ENCODE measurements at places on chromosomes 5 and 9.

GRCh38 chr5:40960037-40960436, 50.7 kb downstream of the C7 start:
- DNase-seq: no peak

DNA sequence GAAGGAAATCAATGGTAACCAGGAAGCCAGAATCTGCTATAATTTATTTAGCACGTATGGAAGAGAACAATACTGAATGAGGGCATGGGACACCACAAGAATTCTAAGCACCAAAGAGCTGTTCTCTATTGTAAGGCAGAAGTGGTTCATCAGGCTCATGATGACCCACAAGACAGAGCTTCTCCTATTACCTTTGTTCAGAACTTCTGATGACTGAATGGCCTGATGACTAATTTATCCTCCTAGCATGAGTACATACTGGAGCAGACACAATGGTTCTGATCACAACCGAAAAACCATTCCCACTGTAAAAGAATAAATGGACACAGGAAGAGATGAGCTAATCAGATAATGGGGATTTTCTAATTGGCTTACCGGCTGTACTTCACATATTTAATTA, 329.8 kb upstream of the PDE4D start:
- no peak for DNase-seq

- no peak for DNase-seq
Observed at GRCh38 chr5:62702126-62702525, 123.5 kb downstream of the LRRC70 start.

DNA sequence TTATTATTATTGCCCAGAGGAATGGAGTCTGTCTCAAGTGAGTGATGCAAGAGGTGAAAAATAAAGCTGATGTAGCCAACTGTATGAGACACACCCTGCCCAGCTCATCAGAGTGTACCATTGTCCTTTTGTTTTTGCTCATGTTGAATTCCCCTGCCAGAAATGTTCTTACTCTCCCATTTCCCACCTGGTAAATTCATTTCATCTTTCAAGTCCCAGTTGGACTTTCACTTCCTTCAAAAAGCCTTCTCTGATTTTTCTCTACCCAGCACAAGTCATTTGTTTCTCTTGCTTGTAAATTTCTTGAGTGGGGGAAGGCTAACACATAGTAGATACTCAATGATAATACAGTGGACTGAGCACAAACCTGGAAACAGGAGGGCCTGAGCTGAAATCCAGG, 394.5 kb upstream of the ZNF462 start:
- DNase-seq: no peak

GRCh38 chr5:179228341-179229121, 116.7 kb downstream of the ADAMTS2 start:
- DNase-seq: no peak

GRCh38 chr5:43040287-43041098, at the start of gene ANXA2R:
Gene ANXA2R, minus strand, starts transcription at chr5:43040319. Its CDS starts 273 bp downstream, at chr5:43040046.
- DNase-seq: peak; percentile 97

- DNase-seq: no peak
Observed at GRCh38 chr5:43802119-43802518, 199.1 kb downstream of the NNT start.

GRCh38 chr9:127518091-127518856, 67.0 kb downstream of the LRSAM1 start:
- no peak for DNase-seq

- DNase-seq: no peak
Observed at GRCh38 chr9:29332789-29333188, 1759.5 kb upstream of the C9orf72 start.

GRCh38 chr9:86573886-86574285, 219.7 kb upstream of the TUT7 start:
- no peak for DNase-seq

GRCh38 chr5:167639766-167640165, 651.7 kb upstream of the WWC1 start:
- DNase-seq: no peak

- no peak for DNase-seq
Observed at GRCh38 chr5:20032896-20033295, 44.9 kb upstream of the CDH18 start.

DNA sequence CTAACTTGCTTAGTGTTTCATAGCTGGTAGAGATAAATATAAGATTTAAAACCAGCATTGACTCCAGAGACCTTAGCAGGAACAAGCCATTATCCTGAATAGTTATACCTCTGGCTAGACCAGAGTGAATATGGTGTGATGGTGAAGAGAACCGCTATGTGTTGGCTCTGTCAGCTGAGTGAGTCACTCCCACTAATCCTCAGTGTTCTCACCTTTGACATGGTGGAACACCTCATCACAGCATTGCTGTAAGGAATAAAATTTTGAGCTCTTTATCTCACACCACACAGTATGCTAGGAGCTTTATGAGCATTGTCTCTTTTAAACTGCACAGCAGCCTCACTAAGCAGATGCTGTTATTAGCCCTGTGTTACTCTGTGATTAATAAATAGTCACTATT, 90.7 kb upstream of the DHFR start:
- DNase-seq: no peak

- DNase-seq: no peak
Observed at GRCh38 chr5:146188358-146188757, 5.9 kb upstream of the LARS1 start.

DNA sequence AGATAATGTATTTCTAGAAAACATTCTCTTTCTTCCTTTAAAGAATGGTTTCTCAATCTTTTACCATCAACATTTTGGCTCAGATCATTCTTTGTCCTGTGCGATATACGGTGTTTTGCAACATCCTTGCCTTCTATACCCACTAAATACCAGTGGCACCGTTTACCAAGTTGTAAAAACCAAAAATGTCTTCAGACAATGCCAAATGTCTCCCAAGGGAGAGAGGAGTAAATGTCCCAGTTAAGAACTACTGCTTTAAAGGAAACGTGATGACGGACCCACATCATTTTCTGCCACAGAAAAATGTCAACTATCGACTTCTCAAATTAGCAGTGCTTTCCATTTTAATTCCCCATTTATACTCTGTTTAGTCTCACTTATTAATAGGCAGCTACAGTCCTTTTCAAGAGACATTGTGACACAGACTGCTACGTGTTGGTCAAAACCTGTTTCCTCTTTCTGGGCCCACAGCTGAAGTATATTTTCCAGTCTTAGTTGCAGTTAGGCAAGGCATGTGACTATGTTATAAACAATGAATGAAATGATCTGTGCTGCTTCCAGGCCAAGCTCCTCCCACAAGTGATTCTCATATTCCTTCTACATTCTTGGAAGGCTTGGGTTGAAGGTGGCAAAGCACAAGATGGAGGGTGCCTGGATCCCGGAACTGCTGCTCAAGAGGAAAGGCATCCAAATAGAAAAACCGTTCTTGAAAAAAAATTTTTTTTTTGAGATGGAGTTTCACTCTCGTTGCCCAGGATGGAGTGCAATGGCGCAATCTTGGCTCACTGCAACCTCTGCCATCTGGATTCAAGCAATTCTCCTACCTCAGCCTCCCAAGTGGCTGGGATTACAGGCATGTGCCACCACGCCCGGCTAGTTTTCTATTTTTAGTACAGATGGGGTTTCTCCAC, 8.8 kb downstream of the PRXL2C start:
- DNase-seq: no peak

DNA sequence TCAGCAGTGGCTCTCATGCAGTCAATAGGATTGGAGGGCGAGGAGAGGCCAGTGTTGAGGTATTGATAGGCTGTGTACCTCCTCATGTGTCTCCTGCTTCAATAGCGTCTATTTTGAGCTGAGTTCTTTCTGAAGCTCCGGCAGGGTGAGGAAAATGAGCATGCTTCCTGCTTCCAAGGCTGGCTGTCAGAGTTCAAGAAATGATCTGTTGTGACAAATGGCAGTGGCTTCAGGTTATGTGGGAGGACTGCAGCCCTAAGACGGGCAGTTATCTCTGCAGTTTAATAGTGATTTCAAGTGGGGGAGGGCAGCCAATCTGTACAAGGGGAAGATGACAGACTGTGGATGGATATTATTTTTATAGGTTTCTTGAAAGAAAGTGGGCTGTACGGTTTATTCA, 54.0 kb upstream of the CXCL14 start:
- no peak for DNase-seq

- DNase-seq: no peak
Observed at GRCh38 chr5:100647461-100648230, 112.5 kb downstream of the FAM174A start.

GRCh38 chr5:137146402-137146890, 352.7 kb downstream of the SPOCK1 start:
- no peak for DNase-seq

DNA sequence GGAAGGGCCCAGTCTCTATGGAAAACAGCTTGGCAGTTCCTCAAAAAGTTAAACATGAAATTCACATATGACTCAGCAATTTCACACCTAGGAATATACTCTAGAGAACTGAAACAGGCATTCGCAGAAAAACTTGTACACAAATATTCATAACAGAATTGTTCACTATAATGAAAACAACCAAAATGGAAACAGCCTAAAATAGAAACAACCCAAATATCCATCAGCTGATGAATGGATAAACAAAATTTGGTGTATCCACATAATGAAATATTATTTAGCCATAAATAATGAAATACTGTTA, 4.8 kb upstream of the GPR150 start:
- DNase-seq: peak; percentile 41

GRCh38 chr5:137199966-137200365, 299.2 kb downstream of the SPOCK1 start:
- no peak for DNase-seq

DNA sequence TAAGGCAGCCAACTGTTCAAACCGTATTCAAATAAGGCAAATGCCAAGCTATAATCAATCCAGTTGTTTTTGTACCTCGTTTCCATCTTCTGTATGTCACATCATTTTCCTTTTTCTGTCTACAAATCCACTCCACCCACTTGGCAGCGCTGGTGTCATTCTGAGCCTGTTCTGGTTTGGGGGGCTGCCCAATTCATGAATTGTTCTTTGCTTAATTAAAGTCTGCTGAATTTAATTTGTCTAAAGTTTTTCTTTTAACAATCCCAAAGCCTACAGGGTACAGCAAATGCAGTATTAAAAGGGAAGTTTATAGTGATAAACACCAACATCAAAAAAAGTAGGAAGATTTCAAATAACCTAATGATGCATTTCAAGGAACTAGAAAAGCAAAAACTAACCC, 93.3 kb downstream of the GTF3C4 start:
- no peak for DNase-seq

DNA sequence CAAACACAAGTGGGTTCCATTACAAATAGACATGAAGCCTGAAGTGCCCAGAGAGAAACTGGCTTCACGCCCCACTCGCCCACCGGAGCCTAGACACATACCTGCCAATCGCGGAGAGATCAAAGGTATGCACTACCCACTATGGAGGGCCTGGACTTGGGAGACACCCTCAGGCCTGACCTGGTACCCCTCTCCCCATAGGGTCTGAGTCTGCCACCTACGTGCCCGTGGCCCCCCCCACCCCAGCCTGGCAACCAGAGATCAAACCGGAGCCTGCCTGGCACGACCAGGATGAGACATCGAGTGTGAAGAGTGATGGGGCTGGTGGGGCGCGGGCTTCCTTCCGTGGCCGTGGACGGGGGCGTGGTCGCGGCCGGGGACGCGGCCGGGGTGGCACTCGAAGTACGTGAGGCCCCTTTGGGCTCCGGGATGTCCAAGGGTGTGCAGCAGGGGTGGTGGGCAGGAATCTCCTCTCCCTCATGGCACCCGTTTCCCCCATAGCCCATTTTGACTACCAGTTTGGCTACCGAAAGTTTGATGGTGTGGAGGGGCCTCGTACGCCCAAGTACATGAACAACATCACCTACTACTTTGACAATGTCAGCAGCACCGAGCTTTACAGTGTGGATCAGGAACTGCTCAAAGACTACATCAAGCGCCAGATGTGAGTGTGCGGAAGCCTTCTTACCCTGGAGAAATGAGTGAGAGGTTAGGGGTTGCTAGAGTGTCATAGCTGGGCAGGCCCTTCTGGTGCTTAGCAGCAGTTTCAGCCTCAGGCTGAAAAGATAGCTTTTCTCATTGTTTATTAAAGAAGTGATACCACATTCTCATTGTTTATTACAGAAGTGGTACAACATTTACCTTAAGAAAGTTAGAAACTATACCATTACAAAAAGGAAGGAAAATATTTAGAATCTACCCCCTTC, 38.7 kb downstream of the LARP1 start:
- no peak for DNase-seq

- DNase-seq: no peak
Observed at GRCh38 chr9:16645970-16646369, 224.5 kb downstream of the BNC2 start.

DNA sequence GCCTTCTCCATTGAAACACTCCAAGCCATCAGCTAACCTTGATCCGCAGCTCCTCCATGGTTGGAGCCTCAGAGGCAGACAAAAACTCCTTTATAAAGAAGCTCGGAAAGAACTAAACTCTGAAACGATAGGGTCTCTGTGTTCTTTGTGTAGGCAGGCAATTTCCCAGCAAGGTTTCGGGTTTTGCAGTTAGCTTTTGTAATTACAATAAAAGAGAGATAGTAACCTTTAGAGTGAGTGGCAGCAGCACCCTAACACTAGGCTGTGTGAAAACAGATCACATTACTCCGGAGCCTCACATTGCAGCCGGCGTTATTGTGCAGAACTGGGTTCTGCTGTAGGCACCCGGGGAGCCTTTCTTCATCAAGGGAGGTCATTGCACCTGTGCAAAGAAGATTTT, 115.8 kb upstream of the MAP3K1 start:
- no peak for DNase-seq

DNA sequence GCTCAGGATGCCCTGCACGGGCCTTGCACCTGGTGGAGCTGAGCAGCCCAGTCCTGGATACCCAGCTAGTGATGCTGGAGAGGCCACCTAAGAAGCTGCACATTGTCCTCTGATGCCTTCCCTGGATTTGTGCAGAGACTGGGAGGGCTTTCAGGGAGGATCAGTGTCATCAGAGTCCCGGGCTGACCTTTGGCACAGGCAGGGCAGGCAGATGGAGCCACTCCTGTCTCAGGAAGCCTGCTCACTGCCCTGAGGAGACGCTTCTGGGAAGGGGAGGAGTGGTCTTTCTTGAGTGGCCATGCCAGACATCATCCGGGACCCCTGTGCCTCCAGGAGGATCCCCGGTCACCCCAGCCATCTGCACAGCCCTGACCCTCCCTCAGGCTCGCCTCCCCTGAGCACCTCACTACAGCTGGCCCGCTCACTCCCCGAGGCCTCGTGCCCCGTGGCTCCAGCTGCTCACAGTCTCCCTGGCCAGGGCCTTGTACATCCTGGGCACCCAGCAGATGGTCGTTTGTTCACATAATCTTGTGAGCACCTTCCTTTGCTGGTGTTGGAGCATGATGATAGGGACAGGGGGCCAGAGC, 47.2 kb upstream of the FCN2 start:
- DNase-seq: no peak

- DNase-seq: no peak
Observed at GRCh38 chr9:91778031-91778430, 172.0 kb downstream of the ROR2 start.

- DNase-seq: no peak
Observed at GRCh38 chr5:167348251-167348926, 943.1 kb upstream of the WWC1 start.

- no peak for DNase-seq
Observed at GRCh38 chr9:138037140-138037539, 159.6 kb downstream of the CACNA1B start.

DNA sequence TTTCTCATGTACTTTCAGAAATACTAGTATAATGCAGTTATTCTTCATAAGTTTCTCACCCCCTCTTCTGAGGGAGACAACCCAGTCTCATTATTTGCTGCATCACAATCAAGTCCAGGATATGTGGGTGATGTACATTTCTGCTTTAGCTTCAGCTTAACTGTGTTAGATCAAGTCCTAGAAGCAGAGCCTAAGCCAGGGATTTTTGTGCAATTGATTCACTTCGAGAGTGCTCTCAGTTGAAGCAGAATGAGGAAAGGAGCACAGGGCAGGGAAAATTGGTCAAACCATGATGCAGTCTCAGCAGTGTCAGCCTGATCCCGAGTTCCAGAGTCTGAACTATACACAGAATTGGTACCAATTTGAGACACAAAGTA, 15.1 kb downstream of the HNRNPK start:
- no peak for DNase-seq
